Stimulated activated CD8-positive, alpha-beta memory T cell treated with anti-CD3 and anti-CD28 coated beads, Interleukin-4, amount 100 ng/mL, for 24 hours (primary cell): ENCODE measurements at places on chromosomes 16 and 17.

GRCh38 chr17:68972119-68972704, 17.0 kb upstream of the ABCA8 start:
- no peak for DNase-seq

DNA sequence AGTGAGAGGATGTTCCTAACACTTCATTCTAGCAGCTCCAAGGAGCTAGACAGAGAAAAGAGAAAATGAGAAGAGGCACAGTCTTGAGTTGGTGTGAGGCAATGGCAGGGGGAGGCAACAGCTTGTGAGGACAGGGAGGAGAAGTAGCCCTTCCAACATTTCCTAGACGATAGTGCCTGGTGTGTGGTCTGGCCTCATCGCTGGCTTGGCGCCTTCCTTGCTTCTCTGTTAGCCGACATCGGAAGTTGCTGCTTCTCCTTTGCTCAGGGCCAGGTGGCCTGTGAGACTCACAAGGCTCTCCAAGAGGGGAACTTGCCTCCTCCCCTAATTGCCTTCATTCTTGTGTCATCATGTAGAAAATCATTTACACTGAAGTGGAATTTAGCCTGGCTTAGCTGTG, 208.7 kb downstream of the MAP2K4 start:
- no peak for DNase-seq

DNA sequence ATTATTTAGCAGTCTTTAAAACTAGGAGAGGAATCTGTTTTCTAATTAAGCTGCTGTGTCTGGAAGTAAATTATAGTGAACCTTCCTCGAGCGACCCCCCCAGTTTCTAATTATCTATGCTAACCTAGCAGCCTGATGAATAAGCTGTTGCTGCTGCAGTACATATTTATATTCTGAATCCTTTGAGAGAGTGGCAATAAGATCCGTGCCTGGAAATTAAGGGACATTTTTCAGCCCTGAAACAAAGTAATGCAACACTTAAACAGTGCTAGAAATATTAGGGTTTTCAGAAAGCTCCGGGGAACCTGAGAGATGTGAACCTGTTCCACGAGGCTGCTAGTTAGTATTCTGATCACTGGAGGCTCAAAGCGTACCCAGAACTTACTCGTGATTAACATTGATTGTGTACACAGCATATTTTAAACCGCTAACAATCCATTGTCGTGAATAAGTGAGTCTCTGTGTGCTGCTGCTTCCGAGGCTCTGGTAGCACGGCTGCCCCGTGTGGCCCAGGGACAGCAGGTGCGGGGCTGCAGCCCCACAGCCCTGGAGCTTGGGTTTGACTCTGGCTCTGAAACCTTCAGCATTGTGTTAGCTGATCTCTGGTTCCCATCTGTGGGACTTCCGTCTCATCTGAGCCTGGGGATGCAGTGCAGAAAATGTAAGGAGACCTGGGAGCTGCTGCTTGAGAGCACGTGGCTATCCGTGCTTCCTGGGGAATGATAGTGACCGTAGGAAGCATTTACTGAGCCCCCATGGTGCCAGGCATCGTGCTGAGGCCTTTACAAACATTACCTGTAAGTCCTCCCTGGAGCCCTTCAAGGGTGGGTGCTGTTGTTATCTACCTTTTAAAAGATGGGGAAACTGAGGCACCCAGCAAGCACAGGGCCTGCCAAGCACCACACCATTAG, 190.9 kb upstream of the CHMP6 start:
- no peak for DNase-seq

DNA sequence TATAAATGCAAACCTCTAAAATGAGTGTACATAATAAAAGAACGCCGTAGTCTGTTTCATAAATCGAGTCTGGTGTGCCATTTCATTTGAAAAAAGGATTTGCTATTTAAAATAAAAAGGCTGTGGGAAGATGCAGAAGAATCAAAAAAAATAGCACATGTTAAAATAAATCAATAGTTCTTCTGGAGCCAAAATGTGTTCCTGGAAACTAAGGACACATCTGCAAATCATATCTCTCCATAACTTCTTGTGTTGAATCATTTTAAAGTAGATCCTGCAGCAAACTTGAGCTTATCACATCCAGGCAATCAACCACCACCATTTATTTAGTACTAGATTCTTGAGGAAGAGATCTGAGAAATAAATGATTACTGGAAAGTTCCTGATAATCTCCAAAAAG, 29.0 kb downstream of the XPO6 start:
- DNase-seq, result no peak

- no peak for DNase-seq
Measured at GRCh38 chr17:55673743-55674506, 48.7 kb downstream of the TMEM100 start.

DNA sequence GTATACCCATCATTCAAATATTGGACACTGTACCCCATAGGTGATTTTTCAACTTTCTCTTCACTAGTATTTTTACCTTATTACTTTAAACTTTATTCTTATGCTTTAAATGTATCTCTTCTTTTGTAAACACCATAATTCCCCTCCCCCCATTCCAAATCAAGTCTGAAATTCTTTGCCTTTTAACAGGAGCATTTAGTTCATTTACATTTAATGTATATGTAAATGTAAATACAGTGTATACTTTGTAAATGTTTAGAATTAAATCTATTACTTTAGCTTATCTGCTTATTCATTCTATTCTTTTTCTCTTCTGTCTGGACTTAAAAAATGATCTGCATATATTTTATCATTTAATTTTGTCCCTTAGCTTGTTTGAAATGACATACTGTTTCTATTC, 30.0 kb upstream of the ADGRG1 start:
- DNase-seq, result no peak
